ENCODE measurements at places on chromosomes 12 and 14.

- DNase-seq = no peak
Measured at GRCh38 chr12:75944097-75944904, 87.3 kb downstream of the PHLDA1 start.

GRCh38 chr14:29282169-29282568 is 515.6 kb downstream of the FOXG1 start:
- no peak for DNase-seq

GRCh38 chr12:108727161-108727560 is 4.2 kb downstream of the CORO1C start:
- no peak for DNase-seq

- no peak for DNase-seq
Measured at GRCh38 chr14:39324097-39324496, 90.4 kb downstream of the MIA2 start.

- no peak for DNase-seq
Measured at GRCh38 chr12:88893801-88894200, 313.5 kb upstream of the KITLG start.

DNA sequence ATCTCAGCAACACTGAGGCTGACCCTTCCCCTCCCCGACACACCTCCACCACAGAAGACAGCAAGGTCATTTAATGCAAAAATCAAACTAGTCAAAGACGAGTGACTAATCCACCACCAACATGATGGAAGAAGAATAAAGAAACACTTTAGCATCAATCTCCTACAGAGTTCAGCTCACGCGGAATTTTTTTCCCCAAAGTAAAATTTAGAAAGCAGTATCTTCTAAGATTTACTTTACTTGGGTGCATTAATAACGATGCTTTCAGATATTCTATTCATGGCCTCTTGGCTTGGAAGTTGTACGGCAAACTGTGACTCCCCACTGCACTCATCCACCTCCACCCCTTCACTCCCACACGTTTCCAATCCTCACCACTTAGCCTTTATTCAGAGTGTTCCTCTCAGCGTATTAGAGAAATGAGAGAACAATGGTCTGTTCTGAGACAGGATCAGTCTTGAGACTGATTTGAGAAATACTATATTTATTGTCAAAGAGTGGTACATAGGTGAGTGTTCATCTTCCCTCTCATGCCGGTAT is 1.9 kb downstream of the EGLN3 start:
- no peak for DNase-seq

- no peak for DNase-seq
Measured at GRCh38 chr14:98198385-98198784, 1073.6 kb downstream of the BCL11B start.

GRCh38 chr14:76958020-76958979 is 70.2 kb downstream of the IRF2BPL start:
- DNase-seq = no peak

- DNase-seq = no peak
Measured at GRCh38 chr12:124387528-124387911, 92.6 kb downstream of the RFLNA start.

- no peak for DNase-seq
Measured at GRCh38 chr12:6627616-6628015, 8.1 kb downstream of the LPAR5 start.

GRCh38 chr12:39043424-39043822 is 138.0 kb upstream of the CPNE8 start:
- DNase-seq = peak; percentile 83

- no peak for DNase-seq
Measured at GRCh38 chr12:7444076-7444475, at the start of gene CD163L1. TSS of gene CD163L1 (minus strand) at chr12:7444153. CDS start at chr12:7444127, 26 bp downstream.

DNA sequence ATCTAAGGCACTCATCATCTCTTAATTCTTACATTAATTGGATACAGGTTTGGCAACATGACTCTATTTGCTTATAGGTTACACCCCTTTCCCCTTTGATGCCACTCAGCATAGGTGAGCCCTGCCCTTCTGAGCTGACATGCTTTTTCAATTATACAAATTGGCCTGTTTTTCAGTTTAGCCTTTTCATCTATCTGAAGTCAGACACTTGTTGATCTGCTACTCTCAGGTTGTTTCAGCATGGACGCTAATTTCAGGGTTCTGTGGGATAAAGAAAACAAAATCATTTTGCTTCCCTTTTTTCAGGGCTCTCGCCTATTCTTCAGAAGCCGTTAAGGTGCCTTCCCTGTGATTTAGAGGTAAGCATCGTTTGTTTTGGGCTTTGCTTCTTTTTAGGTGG is 55.3 kb downstream of the DACT1 start:
- no peak for DNase-seq

DNA sequence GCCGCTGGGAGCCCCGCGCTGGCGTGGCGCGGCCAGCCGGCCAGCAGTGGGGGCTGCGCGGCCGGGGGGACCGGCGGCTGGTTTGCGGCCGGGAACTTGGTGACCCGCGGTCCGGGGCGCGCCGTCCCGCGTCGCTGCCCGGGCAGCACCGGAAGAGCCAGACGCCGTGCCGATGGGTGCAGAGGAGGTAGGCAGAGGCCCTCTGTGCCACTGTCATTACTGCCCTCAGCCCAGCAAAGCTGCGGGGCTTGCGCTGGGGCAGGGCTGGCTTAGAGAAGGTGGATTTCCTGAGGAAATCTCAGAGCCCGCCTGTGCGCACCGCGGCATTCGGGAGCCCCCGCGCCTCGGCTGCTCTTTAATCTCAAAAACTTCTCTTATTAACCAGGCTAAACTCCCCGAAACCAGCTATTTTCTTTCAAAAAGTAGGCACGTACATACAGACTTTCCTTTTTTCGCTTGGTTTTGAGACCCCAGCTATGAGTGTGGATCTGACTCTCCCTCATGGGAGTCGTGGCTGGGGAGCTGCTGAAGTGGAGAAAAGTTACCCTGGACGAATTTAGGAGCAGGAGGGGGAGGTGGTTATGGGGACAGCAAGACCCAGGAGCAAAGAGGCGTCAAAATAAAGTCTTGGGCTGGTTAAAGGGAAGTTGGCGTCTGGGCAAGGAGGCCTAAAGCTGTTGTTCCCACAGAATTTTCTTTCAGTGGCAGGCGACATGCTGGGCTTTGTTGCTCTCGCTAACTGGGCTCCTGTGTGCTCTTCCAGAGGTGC is 802 bp downstream of the SUSD6 start:
- DNase-seq = peak; percentile 22

- no peak for DNase-seq
Measured at GRCh38 chr12:114697243-114697716, 13.3 kb upstream of the TBX3 start.

DNA sequence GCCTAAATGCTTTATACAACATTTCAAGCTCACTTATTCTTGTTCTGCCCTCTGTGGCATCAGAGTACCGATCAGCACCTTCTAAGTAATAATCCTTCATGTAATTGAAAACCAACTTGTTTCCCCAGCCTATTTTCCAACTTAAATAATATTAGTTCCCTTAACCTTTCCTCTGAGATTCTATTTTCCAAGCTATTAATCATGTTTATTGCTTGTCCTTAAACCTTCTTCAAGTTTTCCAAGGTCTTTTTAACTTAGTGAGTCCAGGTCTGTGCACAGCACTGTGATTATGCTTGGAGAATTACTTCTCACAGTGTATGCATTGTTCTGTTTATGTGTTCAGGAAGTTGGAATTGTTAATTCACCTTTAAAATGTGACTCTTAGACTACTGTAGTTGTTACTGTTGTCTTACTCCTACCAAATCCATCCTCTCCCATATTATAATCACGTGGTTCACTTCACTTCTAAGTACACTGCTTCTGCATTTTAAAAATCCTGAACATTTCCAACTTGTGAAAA is 1039.3 kb upstream of the FOXG1 start:
- DNase-seq = no peak

GRCh38 chr12:31658471-31659086 is 909 bp upstream of the ETFBKMT start:
- no peak for DNase-seq

DNA sequence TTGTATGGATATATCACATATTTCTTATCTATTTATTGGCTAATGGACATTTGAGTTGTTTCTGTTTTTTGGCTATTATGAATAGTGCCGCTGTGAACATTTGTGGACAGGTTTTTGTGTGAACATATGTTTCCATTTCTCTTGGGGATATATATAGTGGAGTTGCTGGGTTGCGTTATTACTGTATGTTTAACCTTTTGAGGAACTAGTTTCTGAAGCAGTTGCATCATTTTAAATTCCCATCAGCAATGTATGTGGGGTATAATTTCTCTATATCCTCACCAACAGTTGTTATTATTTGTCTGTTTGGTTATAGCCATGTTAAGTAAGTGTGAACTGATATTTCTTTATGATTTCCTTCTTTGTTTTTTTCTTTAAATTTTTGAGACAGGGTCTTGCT is 10.7 kb downstream of the TCTN2 start:
- DNase-seq = no peak

DNA sequence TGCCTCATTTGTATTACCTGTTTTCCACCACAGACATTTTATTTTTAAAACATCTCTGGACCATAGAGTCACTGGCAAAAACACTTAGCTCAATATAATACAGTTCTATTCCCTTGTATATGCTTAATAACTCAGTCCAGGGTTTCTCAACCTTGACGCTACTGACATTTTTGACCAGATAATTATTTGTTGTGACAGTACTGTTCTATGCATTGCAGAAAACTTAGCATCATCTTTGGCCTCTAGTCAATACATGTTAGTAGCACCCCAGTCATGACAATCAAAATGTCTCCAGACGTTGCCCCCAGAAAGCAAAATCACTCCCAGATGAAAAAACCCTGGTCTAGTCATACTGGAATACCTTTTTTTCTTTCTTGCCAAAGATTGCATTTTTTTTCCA is 174.7 kb downstream of the TMEM132D start:
- DNase-seq = no peak

- DNase-seq = no peak
Measured at GRCh38 chr14:30928462-30928861, 54.1 kb downstream of the COCH start.

DNA sequence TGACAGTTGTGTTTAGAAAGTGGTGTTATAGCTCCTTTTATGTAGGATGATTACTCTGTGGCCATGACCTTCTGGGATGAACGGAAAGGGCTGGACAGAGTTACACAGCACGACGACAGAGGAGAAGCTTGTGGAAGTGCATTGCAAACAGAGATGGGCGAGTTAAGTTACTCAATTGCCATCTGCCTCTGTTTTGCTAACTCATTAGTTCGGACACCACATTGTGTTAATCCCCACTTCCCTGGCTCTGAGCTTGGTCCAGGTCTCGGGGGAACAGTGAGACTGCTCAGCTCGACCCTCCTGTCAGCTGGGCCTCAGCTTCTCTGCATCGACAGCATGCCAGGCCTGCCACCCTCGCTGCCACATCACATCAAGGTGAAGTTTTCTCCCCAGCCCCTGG is 408.0 kb downstream of the ZFP36L1 start:
- DNase-seq = no peak

GRCh38 chr12:56877195-56878009 is 56.8 kb downstream of the SDR9C7 start:
- no peak for DNase-seq

GRCh38 chr14:74401504-74402241 is 24.3 kb downstream of the SYNDIG1L start:
- DNase-seq = no peak

DNA sequence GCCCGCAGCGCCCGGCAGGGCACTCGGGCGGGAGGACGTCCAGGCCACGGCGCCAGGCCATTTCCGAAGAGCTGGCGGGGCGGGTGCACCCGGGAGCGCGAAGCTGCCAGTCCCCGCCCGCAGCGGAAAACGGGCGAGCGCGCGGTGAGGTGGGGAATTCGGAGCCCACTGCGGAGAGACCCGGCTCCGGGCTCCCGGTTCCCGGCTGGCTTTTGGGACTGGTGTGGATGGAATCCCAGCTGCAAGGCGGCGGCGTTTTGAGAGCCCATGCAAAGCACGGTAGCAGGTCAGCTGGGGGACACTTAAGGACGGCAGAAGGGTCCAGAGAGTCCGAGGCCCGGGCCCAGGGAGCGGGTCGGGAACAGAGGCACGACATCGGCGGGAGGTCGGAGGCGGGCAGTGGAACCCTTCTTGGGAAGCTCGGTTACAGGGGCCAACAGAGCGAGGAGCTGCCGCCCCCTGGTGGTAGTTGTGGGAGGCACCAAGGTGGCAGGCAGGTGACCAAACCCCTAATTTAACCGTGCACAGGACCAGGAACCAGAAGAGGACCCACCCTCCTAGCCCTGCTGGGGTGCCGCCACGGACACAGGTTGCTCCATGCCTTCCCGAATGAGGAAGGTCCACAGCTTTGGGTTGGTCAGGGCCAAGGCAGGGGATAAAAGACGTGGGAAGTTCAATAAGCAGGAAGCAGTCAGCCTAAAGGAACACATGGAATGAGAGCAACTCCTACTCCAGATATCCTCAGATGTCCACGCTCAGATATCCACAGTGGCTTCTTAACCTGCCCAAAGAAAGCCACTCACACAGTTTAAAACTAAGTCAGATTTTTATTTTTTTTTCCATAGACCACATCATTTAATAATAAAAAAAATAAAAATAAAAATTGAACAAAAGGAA is 685 bp upstream of the CDH24 start:
- peak; percentile 90 for DNase-seq

DNA sequence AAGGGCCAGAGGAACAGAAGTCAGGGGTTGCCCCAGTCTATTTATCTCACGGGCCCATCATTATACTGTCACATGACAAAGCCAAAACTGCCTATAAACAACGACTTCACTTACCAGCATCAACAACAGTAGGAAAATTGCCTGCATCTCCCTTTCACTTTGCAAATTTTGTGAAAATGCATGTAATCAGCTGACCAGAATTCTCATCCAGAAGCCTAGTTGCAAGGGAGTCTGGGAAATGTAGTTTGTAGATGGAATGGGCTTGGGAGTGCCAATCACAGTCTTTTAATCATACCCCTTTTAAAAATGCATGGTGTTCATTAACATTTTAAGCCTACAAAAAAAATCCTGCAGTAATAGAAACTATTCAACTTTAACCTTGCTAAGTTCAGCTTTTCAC is 369.3 kb upstream of the TMPO start:
- DNase-seq = no peak

GRCh38 chr14:106790189-106791036 is 1264.0 kb downstream of the TMEM121 start:
- peak; percentile 35 for DNase-seq

GRCh38 chr12:93831374-93831773 is 154.2 kb downstream of the CRADD start:
- DNase-seq = no peak

DNA sequence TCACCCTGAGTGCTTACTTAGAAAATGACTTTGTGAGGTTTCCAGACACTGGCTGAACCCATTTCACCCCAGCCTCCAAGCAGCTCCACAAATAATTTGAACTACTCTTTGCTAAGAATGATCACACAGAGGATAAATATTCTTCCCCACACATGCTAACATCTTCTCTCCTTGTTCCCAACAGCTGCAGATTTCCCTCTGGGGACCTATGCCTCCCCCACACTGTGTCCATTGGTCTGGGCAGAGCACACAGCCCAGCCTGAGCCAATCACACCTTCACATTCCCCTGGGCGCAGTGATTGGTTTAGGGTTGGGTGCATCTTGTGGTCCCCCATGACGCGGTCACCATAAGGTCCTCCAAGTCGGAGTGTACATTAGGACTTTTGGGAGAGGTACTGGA is 6.9 kb downstream of the SDR9C7 start:
- DNase-seq = no peak

- DNase-seq = no peak
Measured at GRCh38 chr12:51865757-51866270, 17.3 kb upstream of the FIGNL2 start.

Measured in SK-N-DZ (cell line).